CD4-positive, alpha-beta T cell treated with Interleukin-21 for 1 hour (primary cell): ENCODE measurements at places on chromosomes 5 and 9.

DNA sequence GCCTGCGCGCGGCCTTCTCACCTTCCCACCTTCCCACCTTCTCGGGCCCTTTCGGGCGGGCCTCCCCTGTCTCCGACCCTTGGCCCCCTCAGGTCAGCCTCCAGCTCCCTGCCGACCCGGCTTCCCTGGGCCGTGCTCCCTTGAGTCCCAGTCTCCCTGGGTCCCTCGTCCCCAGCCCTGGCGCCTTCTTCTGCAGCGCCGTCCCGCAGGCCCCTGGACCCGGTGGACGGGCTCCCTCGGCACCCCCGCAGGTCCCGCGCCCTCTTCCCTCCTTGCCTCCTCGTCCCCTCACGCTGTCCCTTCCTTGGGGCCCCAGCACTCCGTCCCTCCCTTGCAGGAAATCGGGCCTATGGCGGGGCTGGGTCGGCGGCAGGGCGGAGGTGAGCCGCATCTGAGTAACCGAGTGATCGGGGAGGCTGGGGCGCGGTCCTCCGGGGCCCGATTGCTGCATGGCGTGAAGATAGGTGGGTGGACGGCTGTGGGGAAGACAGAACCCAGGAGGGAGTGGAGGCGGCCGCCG, 7.6 kb downstream of the ARPC5L start:
- DNase-seq: no peak

DNA sequence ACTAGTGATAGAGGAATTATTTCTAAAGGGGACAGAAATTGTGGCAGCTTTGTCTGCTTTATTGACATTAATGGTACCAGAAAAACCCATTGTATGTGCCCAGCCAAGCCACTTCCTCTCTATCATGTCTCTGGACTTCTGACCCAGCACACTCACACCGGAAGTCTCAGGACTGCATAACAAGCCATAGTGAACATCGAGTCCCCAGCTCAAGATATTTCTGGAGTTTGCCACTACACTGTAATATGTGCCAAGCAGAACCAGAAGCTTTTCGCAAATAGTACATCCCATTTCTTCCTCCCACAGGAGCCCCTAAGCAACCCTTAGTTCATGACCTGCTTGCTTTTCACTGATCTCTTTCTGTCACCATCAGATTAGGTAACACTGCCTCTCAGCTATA, 187.4 kb upstream of the GHR start:
- no peak for DNase-seq

- DNase-seq: no peak
Measured at GRCh38 chr5:80885396-80886000, 74.7 kb upstream of the RASGRF2 start.

GRCh38 chr5:3009605-3010004, 258.1 kb upstream of the IRX2 start:
- no peak for DNase-seq

- DNase-seq: no peak
Measured at GRCh38 chr9:29873579-29873978, 2300.3 kb upstream of the C9orf72 start.
